ENCODE measurements at places on chromosomes 5 and 9.
A peak's percentile ranks its signal among the peaks of the same experiment; 100 is the strongest.

GRCh38 chr9:114115654-114116125, 16.6 kb upstream of the KIF12 start:
- no peak for DNase-seq

DNA sequence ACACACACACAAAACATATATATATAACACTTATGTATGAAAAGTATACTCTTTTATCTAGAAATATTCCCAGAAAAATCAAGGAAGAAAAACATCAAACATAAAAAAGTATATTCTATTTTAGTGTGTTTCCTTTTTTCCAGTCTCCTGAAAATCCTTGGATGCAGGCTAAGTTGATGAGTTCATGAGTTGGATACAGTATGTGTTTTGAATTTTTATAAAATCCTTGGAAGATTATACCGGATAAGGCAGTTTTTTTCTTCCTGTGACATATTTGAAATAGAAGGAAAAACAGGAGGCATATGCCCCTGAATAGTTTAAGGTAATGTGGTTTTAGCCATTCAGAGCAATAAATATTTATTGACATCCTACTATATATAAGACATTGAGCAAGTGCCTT, 203.6 kb downstream of the SNX18 start:
- no peak for DNase-seq

DNA sequence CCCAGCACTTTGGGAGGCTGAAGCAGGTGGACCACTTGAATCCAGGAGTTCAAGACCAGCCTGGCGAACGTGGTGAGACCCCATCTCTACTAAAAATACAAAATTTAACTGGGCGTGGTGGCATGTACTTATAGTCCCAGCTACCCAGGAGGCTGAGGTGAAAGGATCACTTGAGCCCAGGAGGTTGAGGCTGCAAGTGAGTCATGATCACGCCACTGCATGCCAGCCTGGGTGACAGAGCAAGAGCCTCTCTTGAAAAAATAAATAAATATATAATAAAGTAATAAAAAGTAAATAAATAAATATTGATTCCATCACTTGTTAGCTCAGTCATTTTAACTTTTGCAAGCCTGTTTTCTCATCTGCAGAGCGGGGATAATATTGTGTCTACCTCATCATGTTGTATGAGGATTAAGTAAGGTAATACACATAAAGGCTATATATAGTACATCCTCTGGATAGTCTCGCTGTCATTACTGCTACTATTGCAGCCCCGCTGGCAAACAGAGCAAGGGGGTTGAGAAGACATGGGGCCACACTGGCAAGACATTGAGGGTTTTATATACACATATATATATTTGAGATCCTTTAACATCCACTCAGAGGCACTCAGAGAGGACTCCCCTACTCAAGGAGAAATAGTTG, 210.9 kb downstream of the C9orf152 start:
- DNase-seq: no peak

- DNase-seq: no peak
Measured at GRCh38 chr5:76819851-76820525, 1.2 kb downstream of the F2RL1 start.

GRCh38 chr5:68261169-68261568, 45.6 kb downstream of the PIK3R1 start:
- no peak for DNase-seq

GRCh38 chr9:85319936-85320656, 421.7 kb downstream of the AGTPBP1 start:
- DNase-seq: no peak

- no peak for DNase-seq
Measured at GRCh38 chr5:68748101-68748500, 345.7 kb upstream of the SLC30A5 start.

GRCh38 chr9:29311221-29311620, 1737.9 kb upstream of the C9orf72 start:
- no peak for DNase-seq

- DNase-seq: no peak
Measured at GRCh38 chr9:114138552-114138971, 16.8 kb upstream of the COL27A1 start.

DNA sequence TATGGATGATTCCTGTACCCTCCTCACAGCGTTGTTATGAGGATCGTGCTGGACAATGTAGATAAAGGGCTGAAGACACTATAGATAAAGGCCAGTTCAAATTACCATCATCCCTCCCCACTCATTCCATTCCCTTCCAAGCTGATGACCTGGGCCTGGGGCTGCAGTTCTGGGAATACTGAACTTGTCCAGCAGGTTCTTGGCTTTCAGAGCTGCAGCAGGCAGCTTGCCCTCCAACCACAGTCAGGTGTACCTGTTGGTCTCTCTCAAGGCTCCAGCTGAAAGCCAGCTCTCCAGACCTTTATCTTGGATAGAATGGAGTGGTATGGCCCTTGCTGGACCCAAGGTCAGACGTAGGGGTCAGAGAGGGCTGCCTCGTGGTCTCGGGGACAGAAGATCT, 92.5 kb downstream of the PCDH1 start:
- no peak for DNase-seq

DNA sequence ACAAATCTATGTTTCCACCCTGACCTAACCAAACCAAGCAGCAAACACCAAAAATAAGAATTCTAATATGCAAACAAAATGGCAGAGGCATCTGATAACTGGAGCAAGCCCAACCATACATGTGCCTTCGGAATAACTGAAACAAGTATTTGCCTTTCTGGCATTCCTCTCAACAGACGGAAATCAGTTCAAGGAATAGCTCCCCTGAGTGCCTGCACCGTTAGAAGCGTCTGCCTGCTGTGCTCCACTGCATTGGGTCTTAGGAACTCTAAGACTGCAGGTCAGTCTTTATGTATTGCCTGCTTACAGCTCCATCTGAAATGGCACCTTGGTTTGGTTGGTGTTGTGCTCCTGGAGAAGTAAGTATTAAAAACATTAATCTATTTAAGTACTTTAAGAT, 98.5 kb downstream of the MRPS27 start:
- DNase-seq: no peak

- DNase-seq: no peak
Measured at GRCh38 chr9:116975126-116975525, 288.0 kb downstream of the TRIM32 start.

DNA sequence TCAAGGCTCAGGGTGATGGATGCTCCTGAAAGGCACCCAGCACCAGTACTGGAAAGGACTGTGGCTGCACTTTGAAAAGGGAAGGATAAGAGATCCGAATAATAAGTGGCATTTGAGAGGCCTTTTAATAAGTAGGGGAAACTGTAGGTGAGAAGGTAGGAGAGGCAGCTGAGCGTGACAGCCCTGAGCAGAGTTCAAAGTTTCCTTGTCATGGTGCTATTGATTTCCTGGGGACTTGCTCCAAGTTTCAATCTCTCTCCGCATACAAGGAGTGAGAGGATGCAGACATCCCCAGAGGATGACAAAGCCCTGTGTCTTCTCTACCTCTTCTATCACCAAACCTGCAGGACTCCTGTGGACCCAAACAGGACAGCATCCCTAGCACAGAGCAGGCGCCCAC, 354.5 kb downstream of the SPOCK1 start:
- peak; percentile 54 for DNase-seq

DNA sequence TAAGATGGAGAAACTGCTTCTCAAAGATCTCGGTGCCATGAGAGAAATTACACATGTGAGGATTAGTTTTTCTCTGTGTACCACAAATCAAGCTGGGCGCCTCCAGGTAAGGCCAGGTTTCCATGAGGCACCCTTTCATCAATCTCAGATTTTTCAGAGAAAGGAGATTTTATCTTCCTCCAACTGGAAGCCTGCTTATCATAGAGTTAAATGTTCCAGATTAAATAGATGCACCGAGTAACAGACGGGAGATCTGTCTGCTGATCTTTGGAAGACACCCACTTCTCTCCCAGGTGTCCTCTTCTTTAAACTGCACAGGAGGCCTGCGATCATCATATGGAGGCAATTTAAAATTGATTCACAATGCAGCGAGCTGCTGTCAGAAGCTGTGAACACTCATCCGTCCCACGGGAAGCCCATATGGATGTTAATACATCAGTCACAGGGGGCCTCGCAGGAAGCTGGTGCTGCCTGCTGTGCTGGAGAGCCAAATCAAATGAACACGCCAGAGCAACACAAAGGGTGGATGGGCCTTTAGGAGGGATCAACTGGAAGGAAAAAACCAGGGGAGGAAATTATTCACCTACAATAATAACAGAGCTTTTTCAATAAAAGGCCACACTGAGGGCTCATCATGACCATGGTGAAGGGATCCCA, 93.3 kb downstream of the TLE1 start:
- DNase-seq: no peak

DNA sequence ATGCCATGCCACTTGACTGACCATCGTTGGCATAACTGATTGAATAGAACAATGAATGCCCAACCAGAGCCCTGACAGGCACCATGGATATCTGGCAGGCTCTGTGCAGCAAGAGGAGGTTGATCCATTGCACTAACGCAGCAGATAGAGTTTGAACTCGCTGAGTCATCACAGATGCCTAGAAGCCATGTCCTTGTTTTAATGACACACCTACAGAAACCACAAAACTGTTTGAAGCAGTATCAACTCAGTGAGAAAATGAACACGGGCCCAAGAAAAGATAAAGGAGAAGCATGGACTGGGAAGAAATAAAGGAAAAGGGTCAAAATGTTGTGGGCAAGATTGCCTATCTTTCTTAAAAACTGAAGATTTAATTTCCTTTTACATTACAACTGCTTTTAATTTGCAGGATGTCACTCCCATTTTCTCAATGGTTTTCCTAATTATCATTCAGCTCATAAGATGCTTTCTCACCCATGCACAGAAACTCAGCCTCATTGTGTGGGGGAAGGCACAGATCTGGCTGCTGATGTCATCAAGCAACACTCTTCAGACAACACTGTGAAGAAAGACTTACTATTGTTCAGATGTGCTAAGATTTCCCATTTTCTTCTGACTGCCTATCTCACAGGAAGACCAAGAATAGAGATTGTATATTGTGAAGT, 129.0 kb downstream of the PIK3R1 start:
- DNase-seq: no peak

DNA sequence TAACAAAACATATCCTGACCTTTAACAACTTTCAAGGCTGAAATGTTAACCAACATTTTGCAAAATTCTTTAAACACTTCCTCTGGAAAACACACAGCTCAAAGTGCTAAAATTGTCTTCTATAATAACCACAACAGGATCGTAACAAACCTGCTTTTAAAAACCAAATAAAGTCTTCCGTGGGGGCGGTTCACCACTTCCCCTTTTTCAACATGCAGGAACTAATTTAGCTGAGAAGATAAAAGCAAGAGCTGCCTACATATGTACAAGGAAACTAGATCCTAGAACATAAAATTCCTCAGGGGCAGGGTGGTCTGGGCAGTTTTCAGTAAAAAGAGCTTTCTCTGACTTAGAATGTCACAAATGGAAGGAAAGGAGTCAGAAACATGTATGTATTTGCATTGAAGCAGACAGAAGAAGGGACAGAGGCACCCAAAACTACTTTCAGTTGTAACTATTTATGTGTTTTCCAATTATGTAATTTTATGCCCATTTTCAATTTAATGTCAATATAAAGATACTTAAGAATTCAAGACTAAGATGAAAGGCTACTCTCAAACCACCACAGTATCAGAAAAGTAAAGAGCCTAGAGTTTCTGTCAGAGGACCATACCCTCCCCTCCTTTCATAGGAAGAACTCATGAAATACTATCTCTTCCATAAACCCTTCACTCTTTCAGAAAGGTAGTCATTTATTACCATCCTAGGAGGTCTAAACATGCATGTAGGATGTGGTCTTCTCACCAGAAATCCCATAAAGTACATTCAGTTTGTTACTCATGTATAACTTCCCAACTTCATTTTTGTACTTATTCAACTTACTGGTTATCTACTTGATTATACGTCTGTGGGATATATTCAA, 185.9 kb upstream of the RASA1 start:
- DNase-seq: no peak

- peak; percentile 93 for DNase-seq
Measured at GRCh38 chr9:3931996-3932906, 367.6 kb downstream of the GLIS3 start.

- DNase-seq: no peak
Measured at GRCh38 chr5:137699336-137700281, 36.3 kb downstream of the KLHL3 start.

DNA sequence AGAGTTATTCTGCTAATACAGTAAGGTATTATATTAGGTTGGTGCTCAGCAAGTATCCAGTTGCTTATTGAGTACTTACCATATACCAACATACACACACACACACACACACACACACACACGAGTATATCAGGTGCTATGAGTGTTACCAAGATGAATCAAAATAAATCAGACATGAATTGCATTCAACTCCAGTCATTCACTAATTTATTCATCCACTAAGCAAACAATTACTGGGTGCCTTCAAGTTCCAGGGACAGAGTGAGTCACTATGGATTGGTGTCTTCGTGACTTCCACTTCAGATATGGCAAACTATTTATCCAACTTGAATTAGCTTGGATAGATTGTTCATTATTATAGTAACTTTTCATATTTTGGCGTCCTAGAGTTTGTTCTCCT, 140.7 kb upstream of the SLC44A1 start:
- no peak for DNase-seq

- DNase-seq: no peak
Measured at GRCh38 chr9:127142931-127143464, 20.6 kb upstream of the ANGPTL2 start.

DNA sequence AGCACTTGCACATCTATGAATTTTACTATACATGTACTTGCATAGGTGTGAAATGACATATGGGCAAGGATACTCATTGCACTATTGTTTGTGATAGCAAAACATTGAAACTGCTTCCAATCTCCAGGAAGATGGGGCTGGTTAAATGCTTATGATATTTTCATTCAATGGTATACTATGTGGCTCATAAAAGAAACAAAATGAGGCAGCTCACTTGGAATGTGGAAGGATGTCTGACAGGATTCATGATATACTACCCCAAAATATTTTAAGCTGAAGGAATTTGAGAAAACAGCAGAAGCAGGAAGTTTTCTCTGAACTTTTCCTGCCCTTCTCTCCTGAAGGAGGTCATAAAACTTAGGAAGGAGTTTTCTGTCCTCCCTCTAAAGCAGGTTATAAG, 99.6 kb upstream of the CAST start:
- DNase-seq: no peak

DNA sequence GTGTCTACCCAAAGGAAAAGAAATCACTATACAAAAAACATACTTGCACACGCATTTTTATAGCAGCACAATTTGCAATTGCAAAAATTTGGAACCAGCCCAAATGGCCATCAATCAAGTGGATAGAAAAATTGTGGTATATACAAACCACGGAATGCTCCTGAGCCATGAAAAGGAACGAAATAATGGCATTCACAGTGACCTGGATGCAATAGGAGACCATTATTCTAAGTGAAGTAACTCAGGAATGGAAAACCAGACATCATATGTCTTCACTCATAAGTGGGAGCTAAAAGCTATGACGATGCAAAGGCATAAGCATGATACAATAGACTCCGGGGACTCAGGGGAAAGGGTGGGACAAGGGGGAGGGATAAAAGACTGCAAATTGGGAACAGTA, 78.4 kb downstream of the ENC1 start:
- DNase-seq: no peak

Measured in NCI-H526 treated with DMSO at 0.1 percent for 48 hours (cell line).